ENCODE measurements at places on chromosomes 5 and 9. TPM values are rescaled to one million over a fixed set of nuclear protein-coding genes. Genes with fewer than 3 reads are reported as not detected.

WDR38 gene
- 0.07 TPM for total RNA-seq

FOXD4L6 gene
- total RNA-seq, result not detected

ZCCHC9 gene
- 25.5 TPM for total RNA-seq

FAM114A2 gene
- total RNA-seq, result 14.2 TPM

PDCD1LG2 gene
- 0.25 TPM for total RNA-seq

CCDC183 gene
- 0.21 TPM for total RNA-seq

Measured in A549 treated with dexamethasone at 1 μM for 4 hours (cell line).